Left forelimb (tissue), 1 donor: ENCODE measurements at places on chromosomes 7 and 10.

- DNase-seq = no peak
Measured at GRCh38 chr10:132386419-132386831, 10.6 kb upstream of the PWWP2B start.

DNA sequence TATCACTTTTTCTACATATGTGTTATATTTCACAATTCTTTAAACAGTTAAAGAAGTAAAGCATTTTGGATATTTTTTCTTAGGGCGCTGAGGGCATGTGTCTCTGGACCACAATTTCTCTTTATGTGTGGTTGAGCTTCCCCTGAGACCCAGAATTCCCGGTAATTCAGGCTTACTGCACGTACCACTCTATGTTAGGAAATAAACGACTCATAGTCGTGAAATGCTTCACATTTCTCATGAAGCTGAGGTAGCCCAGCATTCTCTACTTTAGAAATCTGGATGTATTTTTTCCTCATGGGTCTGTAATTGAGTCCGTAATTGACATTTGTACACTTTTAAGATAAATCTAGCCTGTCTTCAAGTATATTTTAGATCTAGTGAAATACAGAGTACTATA lies 170.6 kb downstream of the FZD1 start:
- DNase-seq = no peak

- no peak for DNase-seq
Measured at GRCh38 chr7:149862156-149862555, 11.6 kb upstream of the ATP6V0E2 start.

- no peak for DNase-seq
Measured at GRCh38 chr10:65968871-65969270, 957.0 kb upstream of the LRRTM3 start.

DNA sequence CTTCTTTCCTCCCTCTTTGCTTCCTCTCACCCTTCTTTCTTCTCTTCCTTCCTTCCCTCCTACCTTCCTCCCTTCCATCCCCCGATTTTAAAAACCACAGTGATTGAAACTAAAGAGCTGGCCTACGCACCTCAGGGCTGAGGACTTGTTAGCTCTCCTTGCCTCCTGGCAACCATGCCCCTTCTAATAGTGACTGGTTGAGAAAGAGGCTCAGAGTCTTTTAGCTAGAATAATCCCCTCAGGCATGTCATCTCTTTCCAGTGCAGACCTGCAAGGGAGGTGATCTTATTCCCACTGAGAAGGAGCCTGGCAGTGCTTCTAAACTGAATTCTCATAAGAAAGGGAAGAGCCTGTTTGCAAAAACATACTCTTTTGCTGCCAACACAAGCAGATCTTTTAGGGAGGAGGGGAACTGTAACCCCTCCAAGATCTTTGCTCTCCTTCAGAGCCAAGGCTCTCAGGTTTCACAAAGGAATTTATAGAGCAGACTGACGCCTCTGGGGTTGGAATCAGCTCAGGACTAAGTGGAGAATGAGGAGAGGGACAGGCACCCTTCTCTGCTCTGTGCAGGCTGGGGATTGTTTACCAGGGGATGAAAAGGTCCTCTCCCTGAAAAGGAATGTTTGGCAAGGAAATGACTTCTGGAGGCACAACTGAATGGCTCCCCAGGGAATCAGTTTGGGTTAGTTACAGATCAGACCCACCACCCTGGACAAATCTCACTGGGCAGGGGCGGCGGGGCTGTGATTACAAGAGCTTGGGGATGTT lies 9.4 kb upstream of the ANKRD1 start:
- peak; percentile 70 for DNase-seq

DNA sequence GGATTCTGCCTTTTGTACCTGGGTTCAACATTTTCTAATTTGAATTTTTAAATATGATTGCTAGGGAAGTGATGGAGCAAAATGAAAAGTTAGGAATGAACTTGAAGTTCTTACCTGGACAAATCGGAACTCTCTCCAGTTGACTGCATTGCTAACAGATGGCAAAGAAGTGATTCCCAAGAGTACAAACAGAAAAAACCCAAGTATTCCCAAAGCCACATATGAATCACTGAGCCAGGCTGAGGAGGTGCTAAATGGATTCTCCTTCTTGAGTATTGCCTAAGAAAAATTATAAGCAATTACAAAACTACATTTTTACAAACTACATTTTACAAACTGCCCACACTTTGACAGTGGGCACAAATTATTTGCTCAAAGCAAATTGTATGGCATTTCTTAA lies 25.9 kb downstream of the STEAP4 start:
- no peak for DNase-seq

DNA sequence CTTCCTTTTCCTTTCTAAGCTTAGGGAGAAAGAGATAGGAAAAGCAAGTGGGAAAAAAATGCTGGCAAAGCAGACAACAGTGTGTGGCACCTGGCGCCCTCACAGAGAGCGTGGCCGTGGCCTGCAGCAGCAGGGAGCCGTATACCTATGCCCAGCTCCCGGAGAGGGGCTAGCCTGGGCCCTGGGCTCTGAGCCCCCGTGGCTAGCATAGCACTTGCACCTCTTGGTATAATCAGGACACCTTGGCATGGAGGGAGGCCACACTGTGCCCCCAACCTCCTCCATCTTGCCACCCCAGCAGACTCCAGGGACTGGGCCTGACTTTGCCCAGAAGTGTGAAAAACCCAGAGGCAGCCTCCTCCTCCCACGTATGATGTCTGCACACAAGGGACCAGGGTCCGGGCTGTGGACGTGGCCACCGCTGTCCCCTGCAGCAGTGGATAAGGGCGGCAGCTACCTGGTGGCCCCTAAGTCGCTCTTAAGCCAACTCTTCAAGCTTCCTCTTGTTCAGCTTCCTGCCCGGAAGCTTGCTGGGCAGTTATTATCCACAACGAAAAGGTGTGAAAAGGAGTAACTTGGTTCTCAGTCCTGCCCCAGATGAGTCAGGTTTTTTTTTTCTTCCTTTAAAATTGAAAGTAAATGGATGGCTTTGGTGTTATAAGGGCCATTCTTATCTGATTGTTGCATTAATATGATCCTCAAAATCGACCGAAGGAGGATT lies 249.1 kb upstream of the PITRM1 start:
- DNase-seq = peak; percentile 55

- no peak for DNase-seq
Measured at GRCh38 chr7:102042016-102042656, 224.7 kb downstream of the CUX1 start.

DNA sequence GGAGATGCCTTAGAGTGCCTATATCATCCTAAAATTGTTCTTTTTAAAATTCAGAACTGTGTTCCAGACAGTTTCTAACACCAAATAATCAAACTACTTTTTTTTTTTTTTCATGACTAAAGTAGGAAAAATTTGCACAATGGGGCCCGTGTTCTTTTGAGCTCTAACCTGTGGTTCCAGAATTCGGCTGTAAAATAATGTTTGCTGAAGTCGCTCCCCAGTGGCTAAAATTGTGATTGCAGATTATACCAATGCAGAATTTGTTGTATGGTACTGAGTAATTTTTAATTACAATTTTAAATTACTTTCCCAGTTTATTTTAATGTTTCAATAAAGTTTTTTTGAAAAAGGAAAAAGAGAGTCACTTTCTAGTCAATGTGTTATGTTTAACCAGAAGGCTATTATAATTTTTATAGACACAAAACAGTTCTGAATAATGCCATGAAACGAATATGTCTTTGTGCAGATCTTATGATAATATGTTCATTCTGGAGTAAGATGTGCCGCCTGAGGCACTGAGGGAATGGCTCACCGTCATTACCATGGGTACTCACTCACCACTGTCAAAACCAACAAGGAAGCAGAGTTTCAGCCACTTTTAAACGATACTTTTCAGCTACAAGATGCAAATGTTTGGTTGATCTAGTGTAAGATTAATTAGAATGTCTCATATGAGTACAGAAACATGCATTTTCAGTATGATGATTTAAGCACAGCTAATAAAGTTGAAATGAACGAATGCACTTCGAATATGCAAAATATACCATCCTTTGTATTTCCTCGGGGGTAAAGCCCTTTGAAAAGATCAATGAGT lies 173.6 kb downstream of the PRKCQ start:
- DNase-seq = no peak

- no peak for DNase-seq
Measured at GRCh38 chr10:86798611-86799010, 42.2 kb downstream of the BMPR1A start.

DNA sequence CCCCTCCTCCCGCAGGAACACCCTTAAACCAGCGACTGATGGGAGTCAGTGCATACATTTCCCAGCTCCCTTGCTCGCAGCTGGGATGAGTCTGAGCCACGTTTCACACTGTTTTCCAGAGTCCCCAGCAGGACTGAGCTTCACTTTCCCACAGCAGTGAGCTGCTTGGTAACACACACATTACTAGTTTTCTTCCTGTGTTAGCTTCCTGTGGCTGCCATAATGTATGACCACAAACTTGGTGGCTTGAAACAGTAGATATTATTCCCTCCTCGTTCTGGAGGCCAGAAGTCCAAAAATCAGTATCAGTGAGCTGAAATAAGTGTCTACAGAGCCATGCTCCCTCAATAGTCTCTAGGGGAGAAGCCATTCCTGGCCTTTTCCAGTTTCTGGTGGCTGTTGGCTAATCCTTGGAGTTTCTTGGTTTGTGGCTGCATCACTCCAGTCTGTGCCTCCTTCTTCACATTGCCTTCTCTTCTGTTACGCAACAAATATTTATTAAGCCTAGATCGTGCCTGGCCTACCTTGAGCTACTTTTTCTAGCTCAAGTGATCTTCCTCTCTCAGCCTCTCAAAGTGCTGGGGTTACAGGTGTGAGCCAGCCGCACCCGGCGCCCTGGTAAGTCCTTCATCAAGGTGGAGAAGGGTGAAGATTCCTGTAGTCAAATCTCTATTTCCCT lies 26.2 kb upstream of the CARD11 start:
- no peak for DNase-seq

DNA sequence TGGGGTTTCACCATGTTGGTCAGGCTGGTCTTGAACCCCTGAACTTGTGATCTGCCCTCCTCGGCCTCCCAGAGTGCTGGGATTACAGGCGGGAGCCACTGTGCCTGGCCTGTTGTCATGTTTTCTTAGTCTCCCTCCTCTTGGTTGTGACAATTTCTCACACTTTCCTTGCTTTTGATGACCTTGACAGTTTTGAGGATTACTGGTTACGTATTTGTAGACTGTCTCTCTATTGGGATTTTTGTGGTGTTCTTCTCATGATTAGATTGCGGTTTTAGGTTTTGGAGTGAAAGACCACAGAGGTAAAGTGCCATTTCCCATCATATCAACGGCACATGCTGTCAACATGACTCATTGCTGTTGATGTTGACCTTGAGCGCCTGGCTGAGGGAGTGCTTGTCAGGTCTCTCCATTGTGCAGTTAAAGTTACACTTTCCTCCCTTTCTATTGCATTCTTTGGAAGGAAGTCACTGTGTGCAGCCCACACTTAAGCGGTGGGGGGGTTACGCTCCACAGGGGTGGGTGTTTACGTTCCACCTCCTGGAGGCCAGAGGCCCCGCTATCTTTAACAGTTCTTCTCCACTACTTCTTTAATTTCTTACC lies 10.8 kb downstream of the NEURL1 start:
- DNase-seq = no peak

DNA sequence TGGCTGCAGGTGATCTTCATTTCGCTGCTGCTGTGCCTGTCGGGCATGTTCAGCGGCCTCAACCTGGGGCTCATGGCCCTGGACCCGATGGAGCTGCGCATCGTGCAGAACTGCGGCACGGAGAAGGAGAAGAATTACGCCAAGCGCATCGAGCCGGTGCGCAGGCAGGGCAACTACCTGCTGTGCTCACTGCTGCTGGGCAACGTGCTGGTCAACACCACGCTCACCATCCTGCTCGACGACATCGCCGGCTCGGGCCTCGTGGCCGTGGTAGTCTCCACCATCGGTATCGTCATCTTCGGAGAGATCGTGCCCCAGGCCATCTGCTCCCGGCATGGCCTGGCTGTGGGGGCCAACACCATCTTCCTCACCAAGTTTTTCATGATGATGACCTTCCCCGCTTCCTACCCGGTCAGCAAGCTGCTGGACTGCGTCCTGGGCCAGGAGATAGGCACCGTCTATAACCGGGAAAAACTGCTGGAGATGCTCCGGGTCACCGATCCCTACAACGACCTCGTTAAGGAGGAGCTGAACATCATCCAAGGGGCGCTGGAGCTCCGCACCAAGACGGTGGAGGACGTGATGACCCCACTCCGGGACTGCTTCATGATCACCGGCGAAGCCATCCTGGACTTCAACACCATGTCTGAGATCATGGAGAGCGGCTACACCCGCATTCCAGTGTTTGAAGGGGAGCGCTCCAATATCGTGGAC lies 1.3 kb downstream of the CNNM2 start:
- DNase-seq = peak; percentile 67

DNA sequence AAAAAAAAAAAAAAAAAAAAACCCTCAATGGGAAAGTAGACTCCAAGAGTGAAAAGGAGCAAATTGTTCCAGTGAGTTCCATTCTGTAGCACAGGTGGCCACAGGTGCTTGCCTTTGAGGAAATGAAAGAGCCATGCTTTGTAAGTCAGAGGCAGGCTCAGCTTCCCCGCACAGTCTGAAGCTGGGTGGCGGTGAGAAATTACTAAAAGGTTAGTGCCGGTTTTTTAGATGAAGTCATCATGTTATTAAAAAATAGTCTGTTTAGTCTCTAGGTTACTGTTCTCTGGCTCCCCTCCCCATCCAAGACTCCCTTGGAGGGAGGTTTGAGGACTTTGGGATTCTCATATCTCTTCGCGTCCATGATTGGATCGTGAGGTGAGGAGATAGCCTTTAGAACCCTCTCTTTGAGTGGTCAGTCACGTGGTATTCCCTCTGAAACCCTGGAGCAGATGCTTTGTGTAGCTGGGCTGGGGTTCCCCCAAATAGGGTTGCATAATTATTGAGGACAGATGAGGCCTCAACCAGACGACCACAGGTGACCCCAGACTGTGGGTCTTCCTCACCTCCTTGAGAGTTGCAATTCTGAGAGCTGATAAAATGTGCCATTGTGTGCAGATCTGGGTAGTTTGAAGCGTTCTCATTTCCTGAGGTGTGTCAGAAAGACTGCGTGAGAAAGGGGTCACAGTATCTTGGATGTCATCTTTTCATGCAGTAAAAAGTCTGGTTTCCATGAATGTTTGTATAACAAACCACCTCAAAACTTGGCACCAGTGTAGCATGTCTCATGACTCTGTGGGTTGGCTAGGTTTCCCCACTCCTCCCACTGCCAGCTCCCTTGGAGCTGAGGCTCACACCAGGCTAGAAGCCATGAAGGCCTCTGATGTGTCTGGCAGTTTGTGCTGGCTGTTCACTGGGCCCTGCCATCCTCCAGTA lies 27.1 kb downstream of the OGDH start:
- DNase-seq = no peak

DNA sequence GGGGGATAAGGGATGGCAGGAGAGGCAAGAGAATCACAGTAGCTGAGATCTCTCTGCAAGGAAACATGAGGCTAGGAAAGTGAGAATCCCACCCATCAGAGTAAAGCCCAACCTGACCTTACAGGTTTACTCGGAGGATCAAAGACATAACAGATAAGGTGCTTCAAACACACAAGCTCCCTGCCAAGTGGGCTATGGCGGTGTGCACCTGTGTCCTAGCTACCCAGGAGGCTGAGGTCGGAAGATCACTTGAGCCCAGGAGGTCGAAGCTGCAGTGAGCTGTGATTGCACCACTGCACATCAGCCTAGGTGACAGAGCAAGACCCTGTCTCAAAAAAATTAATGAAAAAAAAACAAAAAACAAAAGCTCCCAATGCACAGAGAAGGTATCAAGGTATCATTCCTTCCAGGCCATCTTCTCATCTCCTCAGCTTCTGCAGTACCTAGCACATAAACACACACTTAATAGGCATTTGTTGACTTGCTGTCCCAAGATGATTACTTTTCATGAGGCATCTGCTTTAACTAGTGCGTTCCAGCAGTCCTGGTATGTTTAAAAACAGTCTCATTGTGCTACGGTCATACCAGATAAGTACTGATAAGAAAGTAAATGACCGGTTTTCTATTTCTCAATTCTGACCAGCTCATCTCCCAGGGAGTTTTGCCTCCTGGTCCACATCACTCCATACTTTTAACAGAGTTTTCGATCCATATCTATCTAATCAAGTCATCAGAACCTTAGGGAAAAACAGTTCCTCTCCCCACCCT lies 13.3 kb downstream of the GNA12 start:
- DNase-seq = no peak
